ENCODE measurements at places on chromosomes 5 and 9.

GRCh38 chr5:108898707-108899106 is 151.0 kb downstream of the FER start:
- DNase-seq: no peak

DNA sequence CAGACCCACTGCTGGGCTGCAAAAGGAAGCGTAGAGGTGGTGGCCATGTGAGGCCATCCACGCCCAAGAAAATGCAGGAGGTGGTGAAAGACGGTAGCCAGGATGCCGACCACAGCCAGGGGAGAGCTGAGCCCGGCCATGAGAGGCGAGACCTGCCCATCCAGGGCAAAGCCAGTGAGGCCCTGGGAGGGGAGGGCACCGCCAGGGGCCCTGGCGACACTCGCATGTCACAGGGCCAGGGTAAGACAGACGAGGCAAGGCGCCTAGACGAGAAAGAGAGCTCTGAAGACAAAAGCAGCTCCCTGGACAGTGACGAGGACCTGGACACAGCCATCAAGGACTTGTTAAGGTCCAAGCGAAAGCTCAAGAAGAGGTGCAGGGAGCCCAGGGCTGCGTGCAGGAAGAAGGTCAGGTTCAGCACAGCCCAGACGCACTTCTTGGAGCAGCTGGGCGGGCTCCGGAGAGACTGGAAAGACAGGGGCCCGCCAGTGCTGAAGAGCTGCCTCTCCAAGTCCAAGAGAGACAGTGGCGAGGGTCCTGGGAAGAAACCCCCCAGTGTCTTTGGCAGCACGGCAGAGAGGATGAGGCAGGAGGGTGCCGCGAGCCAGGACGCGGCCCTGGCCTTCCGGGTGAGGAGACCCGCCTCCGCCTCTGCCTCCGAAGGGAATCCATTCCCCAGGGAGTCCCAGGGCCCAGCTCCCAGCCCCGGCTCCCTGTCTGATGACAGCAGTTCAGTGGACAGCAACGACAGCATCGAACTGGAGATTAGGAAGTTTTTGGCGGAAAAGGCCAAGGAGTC is 6.9 kb downstream of the PPP1R26 start:
- no peak for DNase-seq

DNA sequence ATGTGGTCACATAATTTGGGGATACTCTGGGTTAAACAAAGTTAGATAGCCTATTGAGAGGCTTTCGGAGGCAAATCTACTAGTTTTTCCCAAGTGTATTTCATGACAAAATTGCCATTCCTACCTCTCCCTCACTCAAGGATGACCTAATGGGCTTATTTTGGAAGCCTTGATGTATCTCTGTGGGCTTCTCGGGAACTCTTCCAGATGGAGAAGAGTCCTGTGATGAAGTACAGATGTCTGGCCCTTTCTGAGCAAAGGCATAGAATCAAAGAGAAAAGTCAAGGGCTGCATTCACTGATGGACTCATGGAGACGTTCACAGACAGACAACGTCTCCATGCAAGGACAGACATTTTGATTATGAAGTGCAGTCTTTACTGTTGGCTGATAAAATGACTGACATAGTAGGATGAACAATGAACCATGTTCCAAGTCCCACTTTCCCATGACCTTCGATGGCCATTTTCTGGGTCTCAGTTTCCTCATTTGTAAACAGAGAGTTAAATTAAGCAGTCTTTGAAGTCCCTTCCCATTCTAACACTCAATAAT is 347.2 kb upstream of the CD180 start:
- DNase-seq: no peak

- no peak for DNase-seq
These were observed 6.4 kb upstream of the ABLIM3 start for GRCh38 chr5:149134778-149135500.

- no peak for DNase-seq
These were observed 208.3 kb upstream of the VLDLR start for GRCh38 chr9:2413160-2413805.

DNA sequence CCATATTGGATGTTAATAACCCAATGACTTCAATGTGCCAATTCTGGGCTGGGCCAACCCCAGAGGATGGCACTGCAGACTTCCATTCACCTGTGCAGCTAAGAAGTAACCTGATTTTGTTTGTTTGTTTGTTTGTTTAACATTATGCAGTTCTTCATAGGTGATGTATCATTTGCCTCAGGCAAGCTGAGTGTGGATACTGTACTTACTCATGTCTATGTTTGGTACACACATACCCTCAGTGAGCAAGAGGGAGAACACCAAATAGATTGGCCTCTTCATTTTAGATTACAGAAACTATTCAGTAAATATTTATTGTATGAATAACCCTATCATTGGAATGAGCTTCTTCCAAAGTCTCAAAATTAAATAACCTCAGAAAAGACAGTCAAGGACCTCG is 180.2 kb upstream of the SMC2 start:
- DNase-seq: no peak

DNA sequence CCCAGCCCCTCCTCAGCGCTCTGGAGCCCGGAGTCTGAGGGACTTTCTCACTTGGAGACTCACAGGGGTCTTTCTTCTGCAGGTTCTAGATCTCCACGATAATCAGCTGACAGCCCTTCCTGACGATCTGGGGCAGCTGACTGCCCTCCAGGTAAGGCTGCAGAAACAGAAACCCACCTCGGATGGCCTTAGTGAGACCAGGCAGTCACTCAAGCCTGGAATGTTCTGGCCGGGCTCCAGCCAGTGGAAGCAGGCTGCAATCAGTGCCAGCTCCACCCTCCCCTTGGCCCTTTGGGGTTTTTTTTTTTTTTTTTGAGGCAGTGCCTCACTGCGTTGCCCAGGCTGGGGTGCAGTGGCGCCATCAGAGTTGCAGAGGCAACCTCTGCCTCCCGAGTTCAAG is 7.6 kb downstream of the LRSAM1 start:
- DNase-seq: no peak

- DNase-seq: no peak
These were observed 290.4 kb downstream of the CSNK1G3 start for GRCh38 chr5:123802298-123802951.

DNA sequence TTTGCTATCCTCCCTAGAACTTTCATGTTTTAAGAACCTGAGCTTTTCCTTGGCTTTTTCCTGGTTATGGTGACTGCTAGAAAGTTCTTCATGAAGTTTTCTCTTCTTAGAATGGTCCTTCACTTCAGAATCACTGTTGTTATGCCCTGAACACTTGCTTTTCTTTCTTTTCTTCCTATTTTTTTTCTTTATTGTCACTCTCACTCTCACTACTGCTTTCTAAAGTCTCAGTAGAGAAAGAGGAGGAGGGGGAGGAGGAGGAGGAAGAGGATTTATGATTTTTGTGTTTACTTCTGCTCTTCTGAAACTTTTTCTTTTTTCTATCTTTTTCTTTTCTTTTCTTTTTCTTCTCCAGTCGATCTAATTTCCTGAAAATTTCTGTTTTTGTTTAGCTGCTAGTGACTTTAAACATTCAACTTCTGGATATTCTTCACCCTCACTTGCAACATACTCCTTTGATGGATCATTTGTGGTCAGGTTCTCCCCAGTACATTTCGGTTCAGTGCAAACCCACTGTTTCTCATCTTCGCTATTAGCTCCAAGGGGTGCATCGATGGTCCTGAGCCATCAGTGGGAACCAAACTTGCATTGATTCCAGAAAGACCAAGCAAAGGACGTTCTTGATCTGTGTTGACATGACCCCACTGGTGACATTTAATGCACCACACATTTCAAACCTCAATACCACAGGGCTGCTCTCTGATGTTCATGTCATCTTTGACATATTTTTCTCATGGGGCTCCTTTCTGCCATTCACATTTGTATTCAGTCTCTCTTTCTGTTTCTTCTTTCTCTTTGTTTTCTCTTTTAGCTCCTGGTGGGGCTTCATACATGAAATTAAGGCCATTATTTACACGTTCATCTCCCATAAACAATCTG is 81.6 kb upstream of the HAND1 start:
- DNase-seq: no peak

GRCh38 chr5:54146390-54146789 is 164.0 kb downstream of the ARL15 start:
- no peak for DNase-seq

GRCh38 chr9:70110194-70111041 is 66.8 kb downstream of the MAMDC2 start:
- no peak for DNase-seq

DNA sequence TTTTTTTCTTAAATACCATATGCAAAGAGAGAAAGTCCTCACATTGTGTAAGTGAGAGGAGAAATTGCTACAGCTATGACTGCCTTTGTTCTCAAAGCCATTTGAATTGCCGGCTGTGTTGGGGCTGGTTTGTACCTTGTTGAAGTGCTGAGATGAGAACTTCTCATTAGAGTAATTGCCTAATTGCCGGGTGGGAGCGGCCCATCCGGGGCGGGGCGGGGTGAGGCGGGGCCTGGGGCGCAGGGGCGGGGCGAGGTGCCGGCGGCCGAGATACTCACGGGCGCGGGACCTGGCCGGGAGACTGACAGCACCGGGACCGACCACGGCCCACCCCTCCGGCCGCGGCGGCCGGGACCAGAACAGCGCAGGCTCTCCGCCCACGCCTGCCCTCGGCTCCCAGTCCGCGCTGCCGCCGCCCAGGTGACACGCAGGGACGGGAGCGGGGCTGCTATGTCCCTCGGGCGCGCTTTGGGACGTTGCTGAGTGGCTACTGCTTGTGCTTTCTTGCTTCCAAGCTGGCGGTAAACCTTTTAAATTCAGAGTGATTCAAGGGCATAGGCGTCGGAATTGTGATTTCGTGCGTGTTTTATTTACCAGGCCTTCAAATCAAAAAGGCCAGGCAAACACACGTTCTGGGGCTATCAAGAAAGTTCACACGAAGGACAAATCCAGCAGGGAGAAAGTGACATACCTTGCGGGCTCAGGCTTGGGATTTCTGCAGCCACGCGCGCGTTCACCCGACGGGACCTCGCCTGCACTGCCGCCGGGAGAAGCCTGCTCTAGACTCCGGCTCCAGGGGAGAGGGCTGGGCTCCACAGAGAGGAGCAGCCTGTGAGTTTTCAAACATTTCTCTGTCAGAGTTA is 269.1 kb downstream of the FANCC start:
- peak; percentile 46 for DNase-seq

DNA sequence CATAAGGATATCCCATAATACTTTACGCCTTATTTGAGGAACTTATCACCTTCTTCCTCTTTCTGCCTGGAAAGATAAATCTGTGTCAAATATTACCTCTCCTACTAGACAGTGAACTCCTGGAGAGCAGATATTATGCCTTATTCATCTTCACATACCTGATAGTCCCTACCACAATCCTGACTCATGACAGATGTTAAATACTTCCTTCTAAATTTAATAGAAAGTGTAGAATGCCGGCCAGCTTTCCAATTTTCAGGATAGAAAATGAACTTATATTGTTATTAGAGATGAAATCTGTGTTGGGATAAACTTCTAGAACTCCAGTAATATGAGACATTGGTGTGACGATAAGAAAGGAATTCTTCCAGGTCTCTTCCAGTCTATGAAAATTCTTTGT is 89.0 kb downstream of the GCNT4 start:
- DNase-seq: no peak

GRCh38 chr9:104747245-104747564 is 278 bp upstream of the NIPSNAP3A start:
- no peak for DNase-seq

- DNase-seq: no peak
These were observed 74.9 kb upstream of the RETREG1 start for GRCh38 chr5:16691731-16692130.

- no peak for DNase-seq
These were observed 72.0 kb downstream of the ANKRD33B start for GRCh38 chr5:10635867-10636350.

- DNase-seq: no peak
These were observed 239.9 kb downstream of the AGTPBP1 start for GRCh38 chr9:85501882-85502281.

DNA sequence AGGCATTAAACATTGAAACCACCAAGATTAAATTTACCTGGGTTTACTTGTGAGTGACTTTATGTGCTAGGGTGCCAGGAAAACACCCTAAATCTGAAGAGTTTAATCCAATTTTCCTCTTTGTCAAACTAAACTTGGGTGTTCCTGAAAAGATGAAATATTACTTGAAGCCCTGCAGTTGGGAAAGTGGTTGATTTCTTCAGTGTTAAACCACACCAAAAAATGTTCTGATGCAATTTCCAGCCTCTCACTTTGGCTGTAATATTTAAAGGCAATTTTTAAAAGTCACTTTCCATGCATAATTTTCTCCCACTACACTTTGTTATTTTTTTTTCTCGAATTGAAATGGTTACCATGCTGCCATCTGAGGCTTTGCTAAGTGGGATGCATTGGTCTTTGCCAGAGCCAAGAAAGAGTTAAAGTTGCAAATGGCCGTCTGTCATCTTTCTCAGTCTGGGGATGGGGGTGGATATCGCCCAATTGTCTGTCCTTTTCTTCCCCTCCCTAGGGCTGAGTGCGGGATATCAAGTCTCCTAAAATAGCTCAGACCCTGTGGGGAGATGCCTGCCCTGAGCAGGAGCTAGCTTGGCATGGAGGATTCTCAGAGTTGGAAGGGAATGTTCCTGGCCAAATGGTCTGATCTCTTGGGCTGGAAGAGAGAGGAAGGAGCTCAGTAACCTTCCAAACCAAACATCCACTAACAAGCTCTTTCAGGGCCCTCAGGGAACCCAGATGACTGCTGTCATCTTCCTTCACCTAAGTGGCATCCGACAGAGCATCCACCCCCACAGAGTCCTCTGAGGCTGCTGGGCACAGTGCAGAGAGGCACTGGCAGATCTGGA is 13.6 kb upstream of the SHB start:
- DNase-seq: no peak

DNA sequence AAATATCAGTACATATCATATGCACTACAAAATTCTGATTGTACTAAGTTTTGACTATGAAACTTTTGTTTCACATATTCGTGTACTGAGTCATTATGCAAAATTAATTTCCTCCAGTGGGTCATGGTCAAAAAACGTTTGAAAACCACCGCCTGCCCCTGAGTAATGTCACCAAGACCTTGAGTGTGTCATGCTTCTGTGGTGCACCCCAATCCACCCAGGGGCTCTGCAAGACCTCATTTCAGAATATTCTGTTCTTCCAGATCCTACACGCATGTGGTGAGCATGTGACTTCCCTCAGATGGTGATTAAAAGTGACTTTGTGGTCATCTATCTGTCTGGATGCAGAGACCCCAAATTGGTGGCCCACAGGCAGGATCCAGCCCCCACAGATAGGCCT is 31.0 kb downstream of the ABLIM3 start:
- DNase-seq: no peak

- DNase-seq: no peak
These were observed 283.3 kb upstream of the TUT7 start for GRCh38 chr9:86637515-86637914.

DNA sequence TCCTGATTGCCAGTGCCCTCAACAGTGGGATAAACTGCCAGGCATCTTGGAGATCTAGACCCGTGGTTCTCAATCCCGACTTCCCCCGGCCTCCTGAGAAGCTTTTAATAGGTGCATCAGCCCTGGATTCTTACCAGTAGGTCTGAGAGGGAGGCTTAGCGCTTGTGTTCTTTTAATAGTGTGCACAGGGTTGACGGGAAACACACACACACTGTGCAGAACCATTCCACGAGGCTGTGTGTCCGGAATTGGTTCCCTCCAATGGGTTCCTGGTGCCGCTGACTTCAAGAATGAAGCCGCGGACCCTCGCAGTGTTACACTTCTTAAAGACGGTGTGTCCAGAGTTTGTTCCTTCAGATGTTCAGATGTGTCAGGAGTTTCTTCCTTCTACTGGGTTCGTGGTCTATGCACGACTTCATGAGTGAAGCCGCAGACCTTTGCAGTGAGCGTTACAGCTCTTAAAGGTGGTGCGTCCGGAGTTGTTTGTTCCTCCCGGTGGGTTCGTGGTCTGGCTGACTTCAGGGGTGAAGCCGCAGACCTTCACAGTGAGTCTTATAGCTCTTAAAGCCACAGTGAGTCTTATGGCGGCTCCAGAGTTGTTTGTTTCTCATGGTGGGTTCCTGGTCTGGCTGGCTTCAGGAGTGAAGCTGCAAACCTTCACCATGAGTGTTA is 46.6 kb upstream of the PRSS3 start:
- no peak for DNase-seq
